ENCODE measurements at places on chromosomes 6 and 20.

DNA sequence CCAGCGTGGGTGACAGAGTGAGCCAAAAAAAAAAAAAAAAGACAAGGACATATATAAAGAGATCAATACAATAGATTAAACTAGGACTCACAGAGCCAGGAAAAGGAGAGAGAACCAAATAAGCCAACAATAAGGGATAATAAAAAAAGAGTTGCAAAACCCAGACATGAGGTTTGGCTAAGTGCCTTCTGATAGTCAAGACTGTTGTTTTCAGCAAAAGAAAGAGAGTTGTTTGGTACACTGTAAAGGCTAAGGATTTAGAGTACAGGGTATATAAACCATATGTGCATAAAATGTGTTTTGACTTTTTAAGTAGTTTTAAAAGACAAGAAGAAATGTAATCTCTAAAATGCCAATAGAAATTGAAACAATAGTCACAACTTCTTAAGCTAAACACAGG is 42.8 kb downstream of the RPF2 start:
- DNase-seq = no peak

DNA sequence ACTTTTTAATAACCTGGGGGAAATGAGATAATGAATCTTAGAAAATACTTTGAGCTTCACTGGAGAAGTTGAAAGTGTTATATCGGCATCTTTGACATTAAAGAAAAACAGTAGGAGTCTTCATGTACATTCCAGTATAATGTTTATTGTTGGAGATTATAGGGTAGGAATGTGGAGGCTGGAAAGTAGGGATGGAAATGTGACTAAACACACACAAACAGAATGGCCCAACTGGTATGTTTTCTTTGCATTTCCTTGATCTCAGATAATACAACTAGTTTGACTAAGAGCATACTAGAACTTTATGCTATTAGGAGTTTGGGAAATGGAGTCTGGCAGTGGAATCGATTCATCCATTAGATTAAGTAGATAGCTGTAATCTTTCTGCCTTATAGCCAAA is 10.1 kb upstream of the BAG2 start:
- no peak for DNase-seq

DNA sequence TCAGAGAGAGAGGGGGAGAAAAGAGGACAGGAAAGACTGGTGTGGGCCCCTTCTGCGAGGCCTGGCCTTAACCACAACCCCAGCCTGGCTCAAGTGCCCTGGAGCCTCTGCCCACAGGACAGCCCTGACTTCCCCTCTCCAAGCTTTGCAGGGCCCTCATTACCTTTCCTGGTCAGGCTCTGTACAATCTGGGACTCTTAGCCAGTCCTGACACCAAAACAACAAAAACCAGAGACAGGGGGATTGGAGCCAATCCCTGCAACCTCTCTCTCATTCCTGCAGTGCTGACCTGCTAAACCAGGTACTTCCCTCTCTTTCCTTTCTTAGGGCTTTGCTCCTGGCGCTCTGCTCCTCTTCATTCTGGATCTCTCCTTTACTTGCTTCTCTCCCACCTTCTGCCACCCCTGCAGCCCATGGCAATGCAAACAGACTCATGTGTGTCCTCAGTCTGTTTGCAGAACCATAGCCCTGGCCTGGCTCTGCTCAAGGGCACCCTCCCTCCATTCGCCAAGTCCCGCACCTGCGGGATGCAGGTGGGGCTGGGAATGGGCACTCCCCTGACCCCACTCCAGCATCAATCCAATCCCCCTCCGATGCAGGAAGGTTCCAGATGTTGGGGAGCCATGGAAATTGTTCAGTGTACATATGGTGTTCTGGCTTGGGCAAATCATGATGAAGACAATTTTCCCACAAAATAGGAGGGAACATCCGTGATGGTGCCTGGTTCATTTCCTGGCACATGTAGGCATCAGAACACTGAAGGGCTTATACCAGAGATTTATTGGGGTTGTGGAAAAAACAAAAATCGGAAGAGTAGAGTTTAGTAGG is 38.1 kb downstream of the RPP40 start:
- DNase-seq = no peak

DNA sequence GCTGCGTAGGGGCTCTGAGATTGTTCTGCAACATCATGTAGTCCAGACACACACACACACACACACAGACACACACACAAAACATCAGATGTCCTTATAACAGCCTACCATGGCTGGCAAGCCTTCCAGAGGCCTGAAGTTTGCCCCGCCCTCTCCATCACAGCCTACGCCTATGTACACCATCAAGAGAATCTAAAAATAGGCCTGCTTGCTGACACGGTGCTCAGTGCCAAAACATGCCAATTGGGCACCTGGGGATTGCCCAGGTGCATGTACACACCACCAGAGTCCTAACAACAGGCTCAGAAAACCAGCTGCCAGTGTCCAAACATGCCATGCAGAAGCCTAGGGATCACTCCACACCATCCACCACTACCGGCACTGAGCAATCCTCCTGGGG is 391.7 kb upstream of the SPTLC3 start:
- DNase-seq = no peak

DNA sequence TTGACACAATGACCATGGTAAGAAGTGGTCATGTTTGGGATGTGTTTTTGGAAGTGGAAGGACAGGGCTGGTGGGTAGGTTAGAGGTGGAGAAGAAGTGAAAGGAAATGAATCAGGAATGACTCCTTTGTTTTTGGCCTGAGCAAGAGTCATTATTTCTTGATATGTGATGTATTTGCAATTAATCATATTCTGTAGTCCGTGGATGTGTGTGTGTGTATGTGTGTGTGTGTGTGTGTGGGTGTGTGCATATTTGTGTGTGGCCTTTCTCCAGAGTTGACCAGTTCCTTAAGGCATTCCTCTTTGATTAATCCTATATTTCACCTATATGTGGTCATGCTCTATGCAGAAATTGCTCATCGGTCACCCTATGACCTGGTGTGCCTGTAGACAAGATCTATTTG is 130.7 kb downstream of the UTRN start:
- no peak for DNase-seq

DNA sequence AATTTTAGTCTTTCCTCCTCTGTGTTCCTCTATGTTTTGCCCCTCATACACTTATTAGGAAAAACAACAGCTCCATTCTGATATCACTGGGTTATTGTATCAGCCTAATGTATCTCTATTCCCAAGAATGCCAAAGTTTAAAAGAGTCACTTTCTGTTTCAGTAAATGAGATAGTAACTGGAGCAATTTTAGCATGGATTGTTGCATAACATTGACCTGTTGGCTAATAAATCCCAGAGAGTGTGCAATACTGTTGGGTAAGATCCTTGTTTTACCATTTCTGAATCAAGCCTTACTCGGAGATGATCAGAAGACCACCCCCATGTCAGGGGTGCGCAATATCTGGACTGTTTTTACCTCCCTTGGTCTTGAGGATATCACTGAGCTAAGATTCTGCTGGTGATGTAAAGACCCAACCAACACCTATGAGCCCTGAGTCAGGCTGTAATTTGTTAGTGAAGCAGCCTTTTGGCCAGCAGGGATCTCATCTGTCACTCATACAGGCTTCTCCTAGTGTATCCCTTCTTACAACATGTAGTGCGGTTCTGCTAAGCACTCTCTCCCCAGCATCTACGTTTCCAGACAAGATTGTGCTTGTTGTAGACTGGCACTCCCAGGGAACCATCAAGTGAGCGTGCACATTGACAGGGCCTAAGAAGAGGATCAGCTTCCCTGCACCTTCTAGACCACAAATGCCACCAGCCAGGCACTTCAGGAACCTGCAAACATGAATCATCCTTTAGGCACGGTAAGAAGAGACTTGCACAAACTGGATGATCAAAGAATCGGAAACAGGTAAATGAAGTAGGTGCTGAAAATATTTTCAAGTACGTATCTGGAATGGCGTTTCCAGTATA is 11.5 kb upstream of the IPCEF1 start:
- no peak for DNase-seq

- no peak for DNase-seq
Measured at GRCh38 chr20:46701556-46701955, 7.9 kb upstream of the SLC2A10 start.

GRCh38 chr20:4068708-4069107 is 53.4 kb upstream of the RNF24 start:
- DNase-seq = no peak

- no peak for DNase-seq
Measured at GRCh38 chr6:133528566-133528965, 287.4 kb downstream of the EYA4 start.

DNA sequence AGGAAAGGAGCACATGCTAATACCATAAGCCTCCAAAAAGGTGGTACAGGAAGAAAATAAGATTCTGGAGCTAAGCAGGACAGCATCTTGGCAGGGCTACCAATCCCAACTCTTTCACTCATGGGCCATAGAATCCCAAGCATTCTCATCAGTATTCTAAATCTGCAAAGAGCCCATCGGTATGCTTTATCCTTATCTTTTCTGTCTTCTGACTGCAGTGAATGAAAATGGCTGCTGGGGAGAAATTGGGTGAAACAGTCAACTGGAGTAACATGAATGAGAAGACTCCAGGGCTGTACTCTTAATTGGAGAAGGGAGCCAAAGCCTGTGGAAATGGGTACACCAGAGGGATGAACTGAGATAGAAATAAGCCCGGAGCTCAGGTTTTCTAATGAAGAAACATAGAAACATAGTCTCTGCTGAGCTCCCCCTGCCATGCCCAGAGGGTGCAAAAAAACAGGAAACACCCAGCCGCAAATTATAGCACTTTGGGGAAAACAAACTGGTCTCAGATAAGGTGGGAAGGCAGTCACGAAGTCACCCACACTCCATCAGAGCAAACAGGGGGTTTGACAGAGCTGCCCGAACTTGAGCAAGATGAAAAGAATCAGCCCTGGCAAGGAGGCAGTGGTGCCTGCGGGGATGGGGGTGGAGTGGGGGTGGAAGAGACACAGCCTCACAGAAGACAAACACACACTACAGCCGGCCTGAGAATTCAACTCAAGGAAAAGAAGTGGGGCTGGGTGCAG is 35.4 kb upstream of the E2F3 start:
- peak; percentile 78 for DNase-seq

GRCh38 chr20:48945840-48946514 is 24.5 kb downstream of the ARFGEF2 start:
- no peak for DNase-seq

GRCh38 chr6:7899101-7899888 is 11.3 kb downstream of the TXNDC5 start:
- DNase-seq = no peak

DNA sequence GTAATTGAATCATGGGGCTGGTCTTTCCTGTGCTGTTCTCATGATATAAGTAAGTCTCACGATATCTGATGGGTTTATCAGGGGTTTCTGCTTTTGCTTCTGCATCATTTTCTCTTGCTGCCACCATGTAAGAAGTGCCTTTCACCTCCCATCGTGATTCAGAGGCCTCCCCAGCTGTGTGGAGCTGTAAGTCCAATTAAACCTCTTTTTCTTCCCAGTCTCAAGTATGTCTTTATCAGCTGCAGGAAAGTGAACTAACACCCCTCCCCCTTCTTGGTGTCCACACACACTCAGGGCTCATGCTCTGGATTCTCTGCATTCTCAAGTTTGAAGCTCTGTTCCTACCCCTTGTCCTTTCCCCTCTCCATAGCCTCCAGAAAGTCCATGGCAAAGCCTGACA is 107.1 kb downstream of the THBS2 start:
- DNase-seq = no peak

DNA sequence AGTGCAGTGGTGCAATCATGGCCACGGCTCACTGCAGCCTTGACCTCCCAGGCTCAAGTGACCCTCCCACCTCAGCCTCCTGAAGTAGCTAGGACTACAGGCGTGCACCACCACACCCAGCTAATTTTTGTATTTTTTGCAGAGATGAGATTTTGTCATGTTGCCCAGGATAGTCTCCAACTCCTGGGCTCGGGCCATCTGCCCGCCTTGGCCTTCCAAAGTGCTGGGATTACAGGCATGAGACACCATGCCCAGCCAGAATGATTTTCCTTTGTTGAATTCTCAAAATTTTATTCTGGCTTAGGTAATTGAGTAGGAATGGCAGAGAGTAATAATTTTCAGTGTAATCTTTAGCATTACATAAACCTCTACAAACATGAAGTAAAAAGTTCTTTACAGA is 37.1 kb downstream of the SLC16A10 start:
- DNase-seq = no peak

GRCh38 chr6:111773501-111774345 is 99.5 kb downstream of the FYN start:
- DNase-seq = no peak

GRCh38 chr6:146301764-146302163 is 241.9 kb upstream of the RAB32 start:
- no peak for DNase-seq

GRCh38 chr20:23117738-23118137 is 31.6 kb upstream of the CD93 start:
- no peak for DNase-seq

GRCh38 chr6:72948153-72948552 is 277.1 kb downstream of the KHDC1L start:
- DNase-seq = no peak

DNA sequence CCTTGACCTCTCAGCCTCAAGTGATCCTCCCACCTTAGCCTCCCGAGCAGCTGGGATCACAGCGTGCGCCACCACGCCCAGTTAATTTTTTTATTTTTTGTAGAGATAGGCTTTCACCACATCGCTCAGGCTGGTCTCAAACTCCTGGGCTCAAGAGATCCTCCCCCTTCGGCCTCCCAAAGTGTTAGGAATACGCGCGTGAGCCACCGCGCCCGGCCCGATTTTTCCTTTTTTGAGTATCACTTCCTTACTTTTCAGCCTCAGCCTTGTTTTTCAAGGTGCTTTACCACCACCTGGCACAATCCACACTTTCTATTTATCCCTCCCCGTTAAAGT is 791 bp upstream of the STX11 start:
- no peak for DNase-seq

GRCh38 chr6:96611342-96611991 is 48.5 kb downstream of the FHL5 start:
- no peak for DNase-seq

DNA sequence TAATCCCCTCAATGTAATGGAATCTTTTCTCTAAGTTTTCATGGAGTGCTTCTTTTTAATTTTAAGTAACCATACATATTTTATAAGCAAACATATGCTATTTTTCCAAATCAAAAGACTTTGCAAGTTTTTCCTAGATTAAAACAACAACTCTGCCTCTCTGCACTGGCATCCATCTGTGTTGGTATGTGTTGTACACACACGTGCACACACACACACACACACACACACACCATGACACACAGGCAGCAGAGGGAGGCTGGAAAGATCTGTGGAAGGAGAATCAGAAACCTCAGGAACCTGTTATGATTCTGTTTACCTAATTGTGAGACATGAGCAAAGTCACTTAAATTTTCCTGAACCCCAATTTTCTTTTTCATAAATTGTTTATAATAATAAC is 295.0 kb upstream of the PRDM1 start:
- DNase-seq = no peak

- no peak for DNase-seq
Measured at GRCh38 chr6:167703781-167704180, 122.9 kb upstream of the AFDN start.

- no peak for DNase-seq
Measured at GRCh38 chr6:113104951-113105350, 752.2 kb upstream of the MARCKS start.

DNA sequence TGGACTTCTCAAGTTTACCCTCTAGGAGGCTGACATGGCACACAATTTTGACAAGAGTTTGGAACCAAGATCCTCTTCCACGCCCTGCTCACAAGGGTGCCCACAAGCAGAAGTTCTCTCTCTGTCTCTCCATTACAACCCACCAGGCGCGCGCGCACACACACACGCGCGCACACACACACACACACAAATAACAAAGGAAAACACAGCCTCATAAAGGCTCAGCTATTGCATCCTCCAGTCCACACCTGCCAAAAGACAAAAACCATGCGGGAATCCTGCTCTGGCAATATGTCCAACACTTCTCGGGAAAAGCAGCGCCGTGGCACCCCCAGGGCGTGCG is 870 bp downstream of the PAK5 start:
- DNase-seq = no peak
